ENCODE measurements at places on chromosomes 5 and 9.

GRCh38 chr5:114695292-114695904, 333.5 kb downstream of the KCNN2 start:
- DNase-seq = no peak

- no peak for DNase-seq
Measured at GRCh38 chr5:119524485-119524884, 72.2 kb downstream of the HSD17B4 start.

DNA sequence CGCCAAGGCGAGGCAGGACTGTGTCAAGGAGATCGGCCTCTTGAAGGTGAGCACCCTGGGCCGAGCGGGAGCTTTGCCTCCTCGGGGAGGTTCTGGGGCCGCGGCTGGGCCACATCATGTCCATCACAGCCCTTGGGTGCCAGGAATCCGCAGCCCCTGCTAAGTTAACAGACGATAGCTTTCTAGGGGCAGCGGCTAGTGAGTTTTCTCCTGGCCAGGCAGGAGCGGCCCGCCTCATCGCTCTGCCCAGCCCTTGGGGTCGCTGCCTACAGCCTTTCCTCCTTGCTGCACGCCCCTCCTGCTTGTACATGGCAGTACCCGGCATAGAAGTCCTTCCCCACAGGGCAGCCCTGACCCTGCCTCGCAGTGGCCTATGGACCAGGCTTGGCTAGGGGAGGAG, 56.2 kb downstream of the NEK6 start:
- no peak for DNase-seq

DNA sequence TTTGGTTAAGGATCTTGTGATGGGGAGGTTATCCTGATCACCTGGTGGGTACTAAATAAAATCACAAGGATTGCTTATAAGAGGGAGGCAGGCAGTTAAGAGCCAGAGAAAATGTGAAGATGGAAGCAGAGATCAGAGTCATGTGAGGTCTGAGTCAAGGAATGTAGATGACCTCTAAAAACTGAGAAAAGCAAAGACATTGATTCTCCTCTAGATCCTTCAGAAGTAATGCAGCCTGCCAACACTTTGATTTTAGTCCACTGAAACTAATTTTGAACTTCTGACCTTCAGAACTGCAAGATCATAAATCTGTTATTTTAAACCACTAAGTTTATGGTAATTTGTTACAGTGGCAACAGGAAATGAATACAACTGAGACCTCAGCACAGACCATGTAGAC, 499.0 kb downstream of the GADD45G start:
- no peak for DNase-seq

- DNase-seq = no peak
Measured at GRCh38 chr5:125190232-125191087, 444.0 kb upstream of the ZNF608 start.

GRCh38 chr9:128903079-128903461, 17.7 kb upstream of the PHYHD1 start:
- no peak for DNase-seq

- no peak for DNase-seq
Measured at GRCh38 chr9:36970007-36970888, 63.8 kb downstream of the PAX5 start.

DNA sequence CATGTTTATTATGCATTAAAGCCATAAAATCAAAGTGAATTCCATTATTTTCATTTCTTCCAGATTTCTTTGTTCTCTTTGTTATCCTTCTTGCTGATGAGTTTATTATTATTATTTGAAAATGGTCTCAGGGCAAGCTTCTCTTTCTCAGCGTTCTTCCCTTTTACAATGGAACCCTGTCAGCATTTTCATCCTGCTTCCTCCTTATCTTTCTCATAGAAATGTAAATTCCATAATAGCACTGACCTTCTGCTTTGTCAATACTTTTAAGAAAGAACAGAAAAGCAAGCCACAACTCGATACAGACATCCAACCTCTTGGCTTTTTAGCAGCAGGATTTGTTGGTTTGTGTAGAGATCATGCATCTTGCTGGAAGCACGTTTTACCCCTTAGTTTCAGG, 114.0 kb upstream of the BASP1 start:
- DNase-seq = no peak

- no peak for DNase-seq
Measured at GRCh38 chr9:86093788-86094555, 5.4 kb downstream of the GOLM1 start.

DNA sequence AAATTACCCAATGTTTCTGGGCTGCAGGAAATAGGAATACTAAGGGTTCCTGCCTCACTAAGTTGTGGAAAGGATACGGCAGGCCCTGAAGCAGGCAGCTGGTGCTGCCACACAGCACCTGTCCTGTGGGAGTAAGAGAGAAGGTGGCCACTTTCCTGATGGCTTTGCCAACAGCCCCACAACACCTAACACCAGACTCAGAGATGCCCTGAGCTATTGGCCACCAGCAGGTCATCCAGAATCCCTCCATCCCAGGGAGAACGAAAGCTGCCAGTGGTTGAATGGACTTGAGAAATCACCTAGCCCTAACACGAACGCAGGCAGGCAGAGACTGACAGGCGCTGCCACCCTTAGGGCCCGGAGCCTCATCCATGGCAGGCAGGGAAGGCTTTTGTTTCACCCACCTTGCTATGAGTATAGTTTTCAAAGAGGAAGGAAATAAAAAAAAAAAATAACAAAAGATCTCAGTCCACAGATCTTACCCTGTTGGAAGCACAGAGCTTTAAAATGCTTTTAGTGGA, 82.2 kb downstream of the DCP2 start:
- no peak for DNase-seq

GRCh38 chr5:128777052-128777451, 188.2 kb upstream of the SLC27A6 start:
- no peak for DNase-seq

DNA sequence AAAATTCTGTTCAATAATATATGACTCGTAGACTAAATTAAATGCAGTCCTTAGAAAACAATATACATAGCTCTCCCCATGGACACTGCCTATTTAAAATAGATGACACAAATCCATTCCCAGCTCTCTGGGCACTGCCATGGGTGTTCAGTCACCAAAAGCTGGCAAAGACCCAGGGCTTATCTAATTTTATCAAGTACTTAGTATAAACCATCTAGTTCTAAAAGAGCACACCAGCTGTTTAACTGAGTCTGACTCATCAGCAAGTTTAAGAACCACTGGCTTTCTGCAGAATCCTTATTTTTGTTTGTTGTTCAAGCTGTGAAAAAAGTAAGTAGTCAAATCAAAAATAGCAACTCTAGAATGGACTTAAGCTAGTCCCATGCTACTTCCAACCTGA, 107.6 kb downstream of the PLPP1 start:
- no peak for DNase-seq

DNA sequence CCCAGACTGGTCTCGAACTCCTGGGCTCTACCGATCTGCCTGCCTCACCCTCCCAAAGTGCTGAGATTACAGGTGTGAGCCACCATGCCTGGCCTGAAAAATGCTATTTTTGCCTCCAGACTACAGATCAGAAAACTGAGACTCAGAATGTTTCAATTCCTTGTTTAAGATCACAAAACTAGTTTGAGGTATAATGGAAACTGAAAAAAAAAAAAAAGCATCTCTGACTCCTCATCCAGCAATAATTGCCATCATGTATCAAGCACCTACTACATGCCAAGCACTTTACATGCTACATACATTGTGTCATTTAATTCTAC, 35.6 kb downstream of the PLAC8L1 start:
- DNase-seq = no peak

- no peak for DNase-seq
Measured at GRCh38 chr9:72577212-72577753, 55.9 kb downstream of the TMC1 start.

DNA sequence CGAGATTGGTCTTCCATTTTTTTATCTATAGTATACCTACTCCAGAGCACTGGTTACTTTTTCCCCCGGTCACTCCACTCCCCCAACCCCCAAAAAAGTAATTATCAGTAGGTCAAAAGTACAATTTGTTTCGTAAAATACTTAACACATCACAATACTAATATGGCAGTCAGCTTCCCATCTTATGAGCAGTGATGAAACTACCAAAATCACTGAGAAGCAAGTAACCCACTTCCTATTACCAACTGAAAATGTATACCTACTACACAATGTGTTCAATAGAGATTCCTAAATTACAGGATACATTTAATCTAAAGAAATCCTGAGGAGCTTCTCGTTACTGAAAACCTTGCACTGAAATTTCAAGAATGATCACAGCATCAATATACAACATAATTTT, 1.9 kb downstream of the CERT1 start:
- DNase-seq = no peak

DNA sequence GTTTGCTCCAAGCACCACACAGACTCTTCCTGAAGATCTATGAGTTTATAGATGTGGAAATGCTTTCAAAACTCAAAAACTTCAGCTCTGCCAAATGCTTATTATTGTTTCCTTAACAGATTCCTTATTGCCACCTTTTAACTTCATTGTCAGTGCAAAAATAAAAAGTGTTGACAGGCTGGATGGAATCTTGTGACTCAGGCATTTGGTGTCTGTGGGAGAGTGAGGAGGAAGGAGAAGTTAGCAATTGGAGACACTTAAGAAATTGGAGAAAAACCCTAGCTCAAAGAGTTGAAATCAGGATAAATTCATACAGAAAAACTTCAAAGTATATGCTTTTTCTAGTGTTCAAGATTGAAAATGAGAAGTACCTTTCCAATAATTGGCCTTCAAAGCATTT, 140.6 kb upstream of the PUM3 start:
- no peak for DNase-seq

- no peak for DNase-seq
Measured at GRCh38 chr5:179720222-179720621, 12.4 kb upstream of the MAML1 start.

GRCh38 chr9:136328011-136328621, 777 bp downstream of the GPSM1 start:
- DNase-seq = no peak

DNA sequence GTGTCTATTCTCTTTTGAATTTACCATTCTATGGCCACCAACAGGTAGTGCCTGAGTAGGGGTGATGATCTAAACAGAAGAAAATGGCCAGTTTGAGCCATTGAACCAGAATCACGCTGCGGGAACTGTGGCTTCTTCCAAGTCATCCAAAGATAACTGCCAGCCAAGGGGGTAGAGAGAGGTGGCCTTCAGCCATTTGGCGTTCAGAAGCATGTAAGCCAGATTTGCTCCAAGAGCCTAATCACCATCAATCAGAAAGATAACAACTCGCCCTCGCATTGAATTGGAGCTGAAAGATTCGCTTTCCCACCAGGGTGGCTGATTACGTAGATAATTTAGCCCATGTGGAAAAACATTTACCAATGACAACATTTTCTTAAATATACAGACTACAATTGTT, 1302.7 kb upstream of the DMAC1 start:
- no peak for DNase-seq

- no peak for DNase-seq
Measured at GRCh38 chr5:14591548-14591947, 10.0 kb downstream of the OTULINL start.

- no peak for DNase-seq
Measured at GRCh38 chr9:115922444-115922843, 231.1 kb upstream of the PAPPA start.

DNA sequence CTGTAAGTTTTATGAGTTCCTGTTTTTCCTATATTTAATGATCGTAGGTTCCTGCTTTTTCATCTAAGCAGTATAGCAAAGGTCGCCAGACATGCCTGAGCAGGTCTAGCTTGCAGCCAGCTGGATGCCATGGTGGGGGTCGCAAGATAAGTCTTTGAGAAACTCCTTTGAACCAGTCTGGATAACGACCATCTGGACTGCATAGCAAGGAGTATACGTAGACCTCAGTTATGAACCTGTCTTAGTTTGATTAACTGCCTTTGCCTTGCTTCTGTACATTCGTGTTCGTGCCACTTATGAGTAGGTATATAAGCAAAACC, 8.4 kb upstream of the SPATA31E1 start:
- no peak for DNase-seq

- DNase-seq = no peak
Measured at GRCh38 chr9:124906966-124907365, 33.9 kb downstream of the GOLGA1 start.

DNA sequence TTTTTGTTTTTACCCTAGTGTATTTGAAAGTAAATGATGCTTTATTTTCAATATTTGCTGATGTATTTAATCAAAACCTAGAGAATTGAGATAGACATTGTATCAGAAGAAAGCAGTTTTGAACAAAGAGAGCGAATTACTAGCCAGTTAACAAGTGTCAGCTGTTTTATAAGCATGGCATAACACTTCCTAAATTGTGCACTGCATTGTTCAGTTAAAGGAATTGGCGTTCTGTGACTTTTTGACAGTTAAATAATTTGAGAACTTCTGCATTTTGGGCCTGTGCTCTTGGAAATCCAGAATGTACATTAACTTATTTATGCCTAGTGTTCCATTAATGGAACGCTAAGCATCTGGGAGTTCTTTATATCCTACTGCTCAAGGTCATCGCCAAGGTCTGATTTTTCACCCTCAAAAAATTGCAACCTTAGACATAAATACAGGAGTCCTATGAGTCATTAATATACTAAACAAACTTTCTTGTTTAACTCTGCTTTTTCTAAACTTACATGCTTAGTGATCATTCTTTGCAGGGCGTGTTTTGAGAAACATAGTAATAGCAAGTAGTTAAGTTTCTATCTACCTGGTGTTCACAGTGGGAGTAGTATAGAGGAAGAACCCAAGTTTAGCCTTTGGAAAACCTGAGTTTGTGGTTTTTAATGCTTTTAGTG, 31.1 kb downstream of the RASA1 start:
- no peak for DNase-seq

DNA sequence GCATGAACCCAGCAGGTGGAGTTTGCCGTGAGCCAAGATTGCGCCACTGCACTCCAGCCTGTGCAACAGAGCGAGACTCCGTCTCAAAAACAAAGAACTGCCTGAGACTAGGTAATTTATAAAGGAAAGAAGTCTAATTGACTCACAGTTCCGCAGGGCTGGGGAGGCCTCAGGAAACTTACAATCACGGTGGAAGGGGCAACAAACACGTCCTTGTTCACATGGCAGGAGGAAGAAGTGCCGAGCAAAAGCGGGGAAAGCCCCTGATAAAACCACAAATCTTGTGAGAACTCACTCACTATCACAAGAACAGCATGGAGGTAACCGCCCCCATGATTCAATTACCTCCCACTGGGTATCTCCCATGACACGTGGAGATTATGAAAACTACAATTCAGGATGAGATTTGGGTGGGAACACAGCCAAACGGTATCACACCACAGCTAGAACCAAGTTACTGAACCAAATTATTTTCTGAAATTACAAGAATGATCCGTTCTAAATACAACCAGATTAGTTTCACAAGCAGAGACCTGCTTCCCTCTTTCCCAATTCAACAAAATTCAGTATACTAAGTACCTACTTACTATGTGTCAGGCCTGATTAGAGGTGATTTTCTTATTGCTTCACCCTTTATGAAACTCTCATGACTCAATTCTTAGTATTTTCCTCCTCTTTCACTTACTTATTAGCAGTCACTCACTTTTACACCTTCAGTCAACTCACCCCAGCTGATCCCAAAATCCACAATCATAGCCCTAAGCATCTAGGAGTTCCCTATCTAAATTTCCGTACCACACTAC, 8.4 kb downstream of the UBTD2 start:
- DNase-seq = no peak

GRCh38 chr5:155929112-155929511, 397.9 kb upstream of the SGCD start:
- DNase-seq = no peak

GRCh38 chr5:110048491-110048890, 358.8 kb downstream of the MAN2A1 start:
- DNase-seq = no peak

GRCh38 chr9:94867842-94868312, 141.4 kb downstream of the AOPEP start:
- DNase-seq = no peak

GRCh38 chr5:160774666-160775315, 77.2 kb downstream of the ATP10B start:
- DNase-seq = no peak

Measured in stimulated activated CD8-positive, alpha-beta memory T cell treated with anti-CD3 and anti-CD28 coated beads, Interleukin-4, amount 100 ng/mL, for 1 hour (primary cell).